Neural crest cell (in vitro differentiated cells): ENCODE measurements at places on chromosomes 2 and 18. TPM values are rescaled to one million over a fixed set of nuclear protein-coding genes. Genes with fewer than 3 reads are reported as not detected.
A peak's percentile ranks its signal among the peaks of the same experiment; 100 is the strongest.

DNA sequence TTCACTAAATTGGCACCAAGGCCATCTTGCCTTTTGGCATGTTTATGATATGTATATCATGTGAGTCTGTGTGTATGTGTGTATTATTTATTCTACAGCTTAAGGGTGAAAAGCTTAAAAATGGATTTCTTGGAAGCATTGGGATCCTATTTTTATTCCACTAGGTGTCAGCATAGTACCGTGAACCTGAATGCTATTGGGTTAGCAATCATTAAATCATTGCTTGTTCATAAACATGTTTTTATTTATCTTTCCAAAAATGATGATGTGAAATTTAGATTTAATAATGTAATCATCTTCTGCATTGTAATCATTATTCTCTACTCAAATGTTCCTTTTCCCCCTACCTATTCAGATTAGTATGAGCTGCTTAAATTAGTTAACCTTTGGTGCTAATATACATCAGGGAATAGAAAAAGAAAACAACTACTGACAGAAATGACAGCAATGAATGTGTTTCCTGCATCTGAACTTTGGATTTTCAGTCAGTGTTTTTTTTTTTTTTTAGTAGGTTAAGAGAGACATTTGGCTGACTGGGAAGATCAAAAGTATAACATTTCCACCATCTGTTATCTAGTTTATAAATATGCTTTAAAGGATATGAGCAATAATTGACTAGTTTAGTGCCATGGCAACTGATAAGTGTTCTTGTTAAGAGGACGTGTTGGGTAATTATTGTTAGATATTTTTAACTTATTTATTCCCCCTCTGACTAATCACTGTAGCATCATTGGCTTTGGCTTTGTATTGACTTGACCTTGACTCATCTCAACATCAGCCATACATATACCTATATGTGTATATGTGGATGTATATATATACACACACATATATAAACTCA, 14.1 kb upstream of the ZSWIM2 start:
- no peak for DNase-seq

The NT5DC4 gene
- not detected in 2 replicates for total RNA-seq

- no peak for DNase-seq
These were observed 49.5 kb upstream of the DTNA start for GRCh38 chr18:34660572-34660971.

The LIMS1 gene
- total RNA-seq = 25.8 and 30.9 TPM in 2 replicates

The DCTN1 gene
- total RNA-seq = 198 and 202 TPM in 2 replicates

- no peak for DNase-seq
These were observed 139.0 kb downstream of the CELF4 start for GRCh38 chr18:37426586-37426985.

GRCh38 chr18:69787825-69788547, 159.7 kb downstream of the CD226 start:
- DNase-seq = no peak

DNA sequence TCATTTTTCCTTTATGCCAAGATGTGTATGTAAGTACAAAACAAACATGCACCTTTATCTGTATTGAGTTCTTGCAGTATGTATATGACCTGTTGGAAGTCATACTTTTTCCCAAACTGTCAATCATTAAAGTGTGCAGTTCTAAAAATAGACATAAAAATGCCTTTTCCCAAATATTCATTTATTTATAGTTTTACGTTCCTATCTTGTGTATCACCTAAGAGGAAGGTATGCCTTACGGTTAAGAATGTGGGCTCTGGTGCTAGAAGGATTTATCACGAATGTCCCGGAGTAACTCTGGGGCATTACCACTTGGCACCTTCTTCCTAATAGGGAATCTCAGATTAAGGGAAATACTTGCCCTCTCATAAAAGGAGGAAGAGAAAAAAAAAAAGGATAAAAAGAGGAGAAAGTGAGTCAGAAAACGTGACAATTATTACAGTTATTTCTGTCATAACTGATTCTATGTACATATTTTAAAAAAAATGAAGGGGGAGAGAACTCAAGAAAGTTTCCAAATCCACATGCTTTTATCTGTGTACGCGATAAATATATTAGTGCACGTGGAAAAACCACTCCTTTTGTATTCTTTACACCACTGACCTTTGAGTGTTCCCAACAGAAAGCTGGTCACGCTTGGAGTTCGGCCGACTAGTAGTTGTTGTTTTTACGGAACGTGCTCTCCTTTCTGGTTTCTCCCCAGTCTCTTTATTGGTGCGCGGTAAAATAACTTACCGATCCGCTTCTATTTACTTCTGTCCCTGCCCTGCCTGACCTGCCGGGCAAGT, 721 bp downstream of the MCEE start:
- DNase-seq = no peak

GRCh38 chr18:6781796-6782195, 52.3 kb downstream of the ARHGAP28 start:
- DNase-seq = no peak

The PARD6G gene
- total RNA-seq = 28.0 and 28.3 TPM in 2 replicates

The SP140L gene
- total RNA-seq = 1.8 and 2.2 TPM in 2 replicates

The IMPA2 gene
- 48.0 and 51.3 TPM in 2 replicates for total RNA-seq

- no peak for DNase-seq
These were observed 799.7 kb downstream of the LRP1B start for GRCh38 chr2:141331127-141331526.

GRCh38 chr18:48563027-48563426, 24.2 kb downstream of the CTIF start:
- no peak for DNase-seq

DNA sequence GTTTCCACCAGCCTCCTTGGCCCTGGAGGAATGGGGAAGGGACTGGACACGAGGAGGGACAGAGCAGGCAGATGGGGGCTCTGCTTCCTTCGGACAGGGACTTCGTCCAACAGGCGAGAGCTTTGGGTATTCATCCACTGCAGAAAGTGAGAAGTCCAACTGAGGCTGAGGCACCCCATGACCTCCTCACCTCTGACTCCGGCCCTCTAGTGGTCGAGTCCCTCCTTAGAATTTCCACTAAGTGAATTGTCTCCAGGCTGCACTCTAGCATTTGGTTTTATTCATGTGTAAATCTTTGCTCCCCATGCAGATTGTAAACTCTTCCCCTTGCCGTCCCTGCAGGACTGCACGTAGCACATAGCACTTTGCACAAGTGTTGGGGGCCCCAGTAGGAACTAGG, 75.6 kb downstream of the TMEM247 start:
- peak; percentile 16 for DNase-seq

The ODC1 gene
- 279 and 290 TPM in 2 replicates for total RNA-seq

GRCh38 chr2:28618221-28619141, 122.6 kb downstream of the PLB1 start:
- DNase-seq = no peak

The FBLN7 gene
- 19.1 and 21.4 TPM in 2 replicates for total RNA-seq

DNA sequence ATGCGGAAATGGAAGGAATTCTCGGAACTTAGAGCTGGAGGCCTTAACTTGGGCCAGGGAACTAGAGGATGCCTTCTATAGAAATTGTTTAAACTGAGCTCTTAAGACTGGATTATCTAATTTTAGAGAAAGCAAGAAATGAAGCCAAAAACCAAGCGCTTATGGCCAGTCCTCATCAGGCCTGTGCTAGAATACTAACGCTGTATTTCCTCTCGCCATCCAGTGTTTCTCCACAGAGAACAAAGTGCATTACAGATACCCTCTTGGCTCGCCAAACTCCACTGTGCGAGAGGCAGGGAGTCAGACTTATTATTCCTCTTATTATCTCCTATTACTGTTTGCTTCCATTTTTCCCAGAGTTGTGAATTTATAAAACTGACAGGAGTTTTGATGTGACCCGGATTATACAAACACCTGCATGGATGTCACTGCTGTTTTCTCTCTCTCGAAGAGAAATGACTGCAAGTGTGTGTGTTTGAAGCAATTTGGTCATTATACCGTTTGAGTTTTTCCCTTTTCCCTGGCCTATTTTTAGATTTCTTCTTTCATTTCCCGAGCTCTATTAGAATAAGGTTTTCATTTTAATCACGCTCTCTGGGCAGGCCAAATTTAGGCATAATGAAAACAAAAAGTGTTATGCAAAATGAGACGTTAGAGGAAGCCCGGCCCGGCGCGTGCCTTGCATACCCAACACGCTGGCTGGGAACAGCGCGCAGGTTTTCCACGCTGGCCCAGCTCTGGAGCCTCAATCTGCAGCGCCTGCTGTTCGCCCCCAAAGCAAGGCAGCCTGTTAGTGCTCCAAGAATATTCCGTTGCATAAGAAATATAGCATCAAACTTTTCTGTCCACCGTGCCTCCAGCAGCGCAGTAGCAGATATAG, 103.3 kb downstream of the ALK start:
- no peak for DNase-seq

DNA sequence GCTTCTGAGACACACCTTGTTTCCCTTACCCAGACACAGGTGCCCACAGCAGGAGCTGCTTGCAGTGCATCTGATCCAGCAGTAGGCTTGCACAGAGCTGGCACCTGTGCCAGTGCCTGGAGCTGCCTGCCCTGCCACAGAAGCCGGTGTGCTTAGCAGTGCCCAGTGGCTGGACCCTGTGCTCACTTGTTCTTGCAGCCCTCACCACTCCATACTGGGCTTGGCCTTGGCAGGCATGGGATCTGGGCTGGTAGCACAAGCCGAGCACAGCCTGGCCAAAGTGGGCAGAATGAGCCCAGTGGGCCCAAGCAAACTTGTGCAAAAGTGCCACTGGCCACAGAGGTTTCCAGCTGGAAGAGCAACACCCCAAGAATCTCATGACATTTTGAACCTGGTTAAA, 1950.4 kb downstream of the SUCLG1 start:
- no peak for DNase-seq

- DNase-seq = no peak
These were observed 8.8 kb downstream of the PRLH start for GRCh38 chr2:237574894-237575868.

DNA sequence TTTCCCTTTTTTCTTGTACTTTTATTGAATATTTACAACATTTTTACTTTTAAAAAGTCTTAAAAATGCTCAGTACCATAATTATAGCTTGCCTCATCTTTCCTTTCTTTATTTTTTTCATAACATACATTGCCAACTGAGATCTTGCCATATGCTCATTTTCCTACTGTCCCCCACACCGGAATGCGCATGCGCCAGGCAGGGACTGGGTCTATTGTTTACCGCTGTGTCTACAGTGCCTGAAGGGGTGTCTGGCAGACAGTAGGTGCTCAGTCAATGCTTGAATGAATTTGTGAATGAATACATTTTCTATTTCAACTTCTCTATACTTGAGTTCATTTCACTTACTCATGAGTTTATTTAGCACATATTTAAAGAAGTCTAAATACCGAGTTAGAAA, 158.0 kb downstream of the CYP26B1 start:
- DNase-seq = no peak

DNA sequence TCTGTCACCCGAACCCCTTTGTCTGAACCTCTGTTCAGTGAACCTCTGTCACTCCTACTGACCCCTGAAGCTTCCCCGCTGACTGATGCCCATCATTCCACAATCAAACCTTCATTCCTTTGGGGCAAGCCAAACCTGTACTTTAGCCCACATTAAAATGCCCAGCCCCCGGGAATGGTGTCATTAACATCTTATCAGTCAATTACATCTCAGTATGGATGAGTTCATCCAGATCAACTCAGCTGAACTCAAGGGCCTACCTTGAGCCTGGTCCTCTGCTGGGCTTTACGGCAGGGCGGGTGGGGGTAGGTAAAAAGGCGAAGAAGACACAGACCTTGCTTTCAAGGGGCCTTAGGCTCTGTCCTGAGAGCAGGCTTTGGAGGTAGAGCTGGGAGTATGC, 154.4 kb upstream of the SMAD2 start:
- no peak for DNase-seq

The APOB gene
- total RNA-seq = 0.07 and 0.09 TPM in 2 replicates

DNA sequence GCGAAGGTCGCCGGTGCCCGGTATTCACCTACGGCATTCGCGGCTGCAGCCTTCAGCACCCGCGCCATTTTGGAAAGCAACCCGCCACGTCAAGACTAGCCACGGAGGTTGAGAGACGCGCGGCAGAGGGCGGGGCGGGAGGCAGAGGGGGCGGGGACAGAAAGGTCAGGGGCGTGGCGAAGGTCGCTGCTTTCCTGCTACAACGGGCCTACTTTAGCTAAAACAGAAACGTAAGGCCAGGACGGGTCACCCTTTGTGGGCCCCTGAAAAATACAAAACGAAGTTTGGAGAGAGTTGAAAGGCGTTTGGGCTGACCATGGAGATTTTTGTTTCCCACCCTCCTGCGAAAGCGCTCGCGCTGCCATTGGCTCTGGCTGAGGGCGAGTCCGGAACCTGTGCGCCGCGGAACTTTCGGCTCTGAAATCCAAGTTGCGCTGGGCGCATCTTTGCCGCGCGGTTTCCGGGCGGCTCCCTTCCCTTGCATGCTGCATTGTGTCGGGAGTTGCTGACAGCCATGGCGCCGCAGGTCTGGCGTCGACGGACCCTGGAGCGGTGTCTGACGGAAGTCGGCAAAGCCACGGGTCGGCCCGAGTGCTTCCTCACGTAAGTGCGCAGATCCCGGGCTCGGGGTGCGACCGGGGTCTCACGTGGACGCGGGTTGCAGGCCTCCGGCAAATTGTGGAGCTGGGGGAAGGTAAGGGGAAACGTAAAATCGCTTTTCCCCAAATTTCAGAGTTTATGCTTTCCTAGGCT, at the start of the genes MCEE and MPHOSPH10:
MCEE (minus strand) TSS at position 78 of the 753 bp plus-strand sequence; CDS start at position 68, 10 bp downstream.
MPHOSPH10 (plus strand) TSS at position 483 of the 753 bp plus-strand sequence; CDS start at position 515, 32 bp downstream.
- peak; percentile 83 for DNase-seq

GRCh38 chr2:223649554-223650533, 47.7 kb upstream of the SCG2 start:
- DNase-seq = no peak

DNA sequence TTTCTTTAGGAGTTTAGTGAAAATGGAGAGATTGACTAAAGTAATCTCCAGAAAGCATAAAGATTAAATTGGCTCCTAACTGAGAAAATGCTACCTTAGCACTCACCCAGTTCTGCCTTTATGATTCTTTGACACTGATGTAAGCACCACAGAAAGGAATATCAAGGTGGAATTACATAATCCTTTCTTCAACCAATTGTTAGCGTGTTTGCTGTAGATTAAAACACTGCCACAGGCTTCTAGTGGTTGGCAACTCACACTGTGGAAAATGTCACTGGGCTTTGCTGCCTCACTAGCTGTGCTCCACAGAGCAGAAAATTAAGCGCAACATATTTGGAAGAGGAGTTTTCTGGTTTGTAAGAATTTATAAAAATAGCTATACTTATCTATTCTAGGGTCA, 104.1 kb downstream of the DLGAP1 start:
- DNase-seq = no peak

The MERTK gene
- 3.3 and 4.4 TPM in 2 replicates for total RNA-seq

- no peak for DNase-seq
These were observed 3.4 kb downstream of the VSNL1 start for GRCh38 chr2:17543848-17544247.

DNA sequence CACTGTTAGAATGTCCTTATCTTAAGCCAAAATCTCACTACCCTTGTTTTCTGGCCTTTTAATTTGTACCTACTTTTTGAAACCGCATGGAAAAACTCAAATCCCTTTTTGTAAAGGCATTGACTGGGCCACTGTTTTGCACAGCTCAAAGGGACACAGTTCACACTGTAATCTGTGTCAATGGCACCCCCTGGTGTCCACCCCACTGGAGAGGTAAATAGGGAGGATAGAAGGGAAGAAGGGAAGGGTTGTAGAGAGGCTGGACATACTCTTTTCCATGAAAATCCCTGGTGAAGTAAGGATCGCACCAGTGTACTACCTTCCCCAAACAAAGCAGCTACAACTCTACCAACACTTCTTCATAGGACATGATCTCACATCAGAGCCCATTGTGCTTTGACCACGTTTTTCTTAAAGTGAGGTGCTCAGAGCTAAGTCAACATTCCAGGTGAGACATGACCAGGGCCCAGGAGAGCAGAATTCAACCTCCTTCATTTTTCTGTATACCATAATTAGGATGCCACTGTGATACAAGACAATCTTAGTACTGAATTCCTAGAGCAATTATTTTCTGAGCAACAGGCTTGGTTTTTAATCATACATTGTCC, 92.4 kb upstream of the RMDN2 start:
- DNase-seq = peak; percentile 82

The TUBA3E gene
- not detected in 2 replicates for total RNA-seq

The TMEM198 gene
- total RNA-seq = 15.7 and 16.4 TPM in 2 replicates

The DSEL gene
- total RNA-seq = 2.7 TPM in 2 replicates

The DHRS9 gene
- total RNA-seq = not detected in 2 replicates
